ENCODE measurements at places on chromosomes 2 and 18.

GRCh38 chr2:219368690-219369191 lies 19.0 kb downstream of the DNPEP start:
- DNase-seq: peak; percentile 69

GRCh38 chr2:105490204-105490603 lies 91.4 kb upstream of the FHL2 start:
- DNase-seq: no peak

DNA sequence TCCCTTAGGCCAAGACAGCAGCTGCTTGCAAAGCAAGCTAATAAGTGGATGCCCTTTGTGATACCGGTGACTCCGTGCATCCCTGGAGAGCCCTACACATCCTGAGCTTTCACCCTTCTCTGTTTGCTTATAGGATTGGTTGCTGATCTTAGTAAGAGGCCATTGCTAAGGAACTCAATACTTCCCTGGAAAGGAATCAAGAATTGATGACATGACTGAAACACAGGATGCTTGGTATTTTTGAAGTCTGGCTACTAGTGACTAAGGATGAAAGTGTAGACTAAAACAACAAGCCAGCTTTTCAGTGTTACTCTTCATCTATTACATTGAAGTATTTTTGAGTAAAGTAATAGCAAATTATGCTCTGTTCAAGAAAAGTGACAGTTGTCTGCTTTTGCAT lies 123.0 kb upstream of the SERPINE2 start:
- DNase-seq: peak; percentile 19

- DNase-seq: no peak
Observed at GRCh38 chr18:51523671-51524070, 326.2 kb upstream of the MEX3C start.

GRCh38 chr2:241635756-241636155 lies 1.2 kb downstream of the THAP4 start:
- no peak for DNase-seq

GRCh38 chr2:176473177-176473576 lies 203.9 kb downstream of the MTX2 start:
- DNase-seq: no peak

DNA sequence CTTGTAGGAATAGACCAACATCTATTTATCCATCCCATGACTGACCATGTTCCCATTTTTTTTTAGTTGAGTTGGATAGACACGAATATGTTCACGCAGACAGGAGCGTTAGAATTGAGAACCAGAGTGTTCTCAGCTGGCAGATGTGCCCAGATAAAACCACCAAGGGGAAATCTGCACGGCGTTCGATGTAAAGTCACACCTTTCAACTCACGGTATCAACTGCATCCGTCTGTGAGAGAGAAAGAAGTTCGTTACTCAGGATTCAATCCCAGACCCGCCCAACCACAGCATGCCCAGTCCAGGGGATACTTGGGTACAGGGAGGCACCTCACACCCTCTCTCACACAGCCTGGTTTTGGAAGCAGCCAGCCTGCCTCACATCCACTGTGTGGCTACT lies 26.1 kb downstream of the MAL start:
- DNase-seq: no peak

GRCh38 chr2:11396467-11397445 lies 52.3 kb upstream of the ROCK2 start:
- DNase-seq: no peak

- no peak for DNase-seq
Observed at GRCh38 chr2:84539729-84540128, 23.4 kb downstream of the DNAH6 start.

Data from amniotic stem cell (primary cell).